ENCODE measurements at places on chromosomes 11 and 22.

- DNase-seq = no peak
Observed at GRCh38 chr11:73939096-73939495, 11.7 kb upstream of the DNAJB13 start.

GRCh38 chr11:107180236-107180635 lies 162.0 kb upstream of the GUCY1A2 start:
- no peak for DNase-seq

DNA sequence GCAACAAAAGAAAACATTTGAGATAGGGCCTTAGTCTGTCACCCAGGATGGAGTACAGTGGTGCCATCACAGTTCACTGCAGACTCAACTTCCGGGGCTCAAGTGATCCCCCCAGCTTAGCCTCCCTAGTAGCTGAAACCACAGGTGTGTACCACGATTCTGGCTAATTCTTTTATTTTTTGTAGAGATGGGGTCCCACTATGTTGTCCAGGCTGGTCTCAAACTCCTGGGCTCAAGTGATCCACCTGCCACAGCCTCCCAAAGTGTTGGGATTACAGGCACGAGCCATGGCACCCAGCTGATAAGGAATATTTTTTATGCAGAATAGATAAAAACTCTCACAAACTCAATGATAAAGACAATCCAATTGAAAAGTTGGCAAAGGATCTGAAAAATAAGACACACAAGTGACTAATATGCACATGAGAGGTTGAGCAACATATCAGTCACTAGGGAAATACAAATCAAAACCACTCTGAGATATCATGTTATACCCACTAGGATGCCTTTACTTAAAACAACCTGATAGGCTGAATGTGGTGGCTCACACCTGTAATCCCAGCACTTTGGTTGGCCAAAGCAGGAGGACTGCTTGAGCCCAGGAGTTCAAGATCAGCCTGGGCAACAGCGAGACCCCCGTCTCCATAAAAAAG lies 33.9 kb upstream of the CLTCL1 start:
- no peak for DNase-seq

- no peak for DNase-seq
Observed at GRCh38 chr11:75279273-75279672, 38.7 kb downstream of the TPBGL start.

GRCh38 chr22:50232481-50233151 lies 12.2 kb downstream of the TUBGCP6 start:
- no peak for DNase-seq

GRCh38 chr11:2837096-2837601 lies 48.4 kb downstream of the CDKN1C start:
- no peak for DNase-seq

- DNase-seq = peak; percentile 14
Observed at GRCh38 chr11:78645226-78646202, 70.8 kb upstream of the NARS2 start.

GRCh38 chr11:75333807-75334140 lies 17.7 kb downstream of the ARRB1 start:
- DNase-seq = no peak

GRCh38 chr22:37340331-37341262 lies 58.3 kb downstream of the CYTH4 start:
- DNase-seq = no peak

GRCh38 chr11:67373648-67374570 lies 511 bp upstream of the CLCF1 start:
- no peak for DNase-seq

- no peak for DNase-seq
Observed at GRCh38 chr11:43833657-43834073, 47.0 kb upstream of the ALKBH3 start.

- no peak for DNase-seq
Observed at GRCh38 chr11:34417202-34417601, 21.5 kb upstream of the CAT start.

GRCh38 chr11:79544361-79544760 lies 103.5 kb upstream of the TENM4 start:
- no peak for DNase-seq

GRCh38 chr11:250740-251299 lies 14.0 kb downstream of the PSMD13 start:
- DNase-seq = peak; percentile 68

- no peak for DNase-seq
Observed at GRCh38 chr22:30309951-30310741, 16.6 kb downstream of the TBC1D10A start.

- DNase-seq = no peak
Observed at GRCh38 chr11:61860054-61860903, 31.1 kb downstream of the FADS3 start.

DNA sequence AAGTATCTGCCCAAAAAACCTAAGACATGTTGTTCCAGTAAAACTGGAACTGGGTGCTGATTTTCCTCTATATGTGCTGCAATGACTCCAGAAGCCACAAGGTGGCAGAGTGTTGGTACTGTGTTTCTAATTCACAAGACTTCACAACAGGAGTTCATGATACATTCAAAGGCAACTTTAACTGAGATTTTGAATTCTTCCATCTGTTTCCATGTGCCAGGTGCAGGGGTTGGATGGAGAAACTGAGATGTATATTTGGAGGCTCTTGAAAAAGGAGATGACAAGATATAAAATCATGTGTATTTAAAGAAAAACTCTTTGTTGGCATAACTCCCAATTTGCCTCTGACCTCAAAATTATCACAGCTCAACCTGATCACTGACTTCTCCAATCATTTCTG lies 1098.6 kb upstream of the CCDC90B start:
- no peak for DNase-seq

GRCh38 chr11:27812341-27812740 lies 112.1 kb upstream of the BDNF start:
- DNase-seq = no peak

- no peak for DNase-seq
Observed at GRCh38 chr11:94469416-94469815, 24.2 kb downstream of the MRE11 start.

GRCh38 chr11:81644239-81644840 lies 1089.3 kb downstream of the FAM181B start:
- DNase-seq = no peak

GRCh38 chr11:113715882-113716625 lies 9.9 kb upstream of the TMPRSS5 start:
- no peak for DNase-seq

- DNase-seq = no peak
Observed at GRCh38 chr11:110433393-110434333, 3.9 kb downstream of the FDX1 start.

DNA sequence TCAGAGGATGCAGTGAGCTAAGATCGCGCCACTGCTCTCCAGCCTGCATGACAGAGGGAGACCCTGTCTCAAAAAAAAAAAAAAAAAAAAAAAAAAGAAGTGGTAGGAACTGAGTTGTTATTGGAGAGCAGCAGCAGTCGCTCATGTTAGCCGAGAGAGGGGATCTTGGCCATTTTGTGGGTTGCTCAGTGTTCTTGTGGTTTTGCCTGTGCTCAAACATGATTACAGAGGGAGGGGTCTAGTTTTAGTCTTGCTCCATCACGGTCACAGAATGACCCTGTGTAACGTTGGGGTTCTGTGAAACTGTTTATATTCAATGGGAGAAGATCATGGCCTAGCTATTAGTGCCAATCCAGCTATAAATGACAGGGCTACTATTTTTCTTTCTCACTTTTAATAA lies 1.9 kb downstream of the DPAGT1 start:
- no peak for DNase-seq

- DNase-seq = no peak
Observed at GRCh38 chr11:1520663-1521267, 34.2 kb upstream of the MOB2 start.

DNA sequence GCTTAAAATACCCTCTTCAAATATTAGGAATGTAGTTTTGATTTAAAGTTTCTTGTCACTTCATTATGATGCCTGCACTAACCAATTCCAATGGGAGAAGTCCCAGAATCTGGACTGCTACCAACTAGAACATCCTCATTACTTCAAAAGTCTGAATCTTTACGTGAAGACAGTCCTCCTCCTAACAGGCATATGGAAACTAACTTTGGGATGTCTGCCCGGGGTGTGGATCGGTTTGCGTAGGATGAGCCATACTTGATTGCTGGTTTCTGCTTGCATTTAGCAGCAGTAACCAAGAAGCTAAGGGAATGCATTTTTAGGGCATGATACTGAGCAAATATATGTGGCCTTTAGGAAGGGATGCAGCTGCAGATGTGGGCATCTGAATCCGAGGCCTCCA lies 177.1 kb downstream of the LRRC4C start:
- no peak for DNase-seq

DNA sequence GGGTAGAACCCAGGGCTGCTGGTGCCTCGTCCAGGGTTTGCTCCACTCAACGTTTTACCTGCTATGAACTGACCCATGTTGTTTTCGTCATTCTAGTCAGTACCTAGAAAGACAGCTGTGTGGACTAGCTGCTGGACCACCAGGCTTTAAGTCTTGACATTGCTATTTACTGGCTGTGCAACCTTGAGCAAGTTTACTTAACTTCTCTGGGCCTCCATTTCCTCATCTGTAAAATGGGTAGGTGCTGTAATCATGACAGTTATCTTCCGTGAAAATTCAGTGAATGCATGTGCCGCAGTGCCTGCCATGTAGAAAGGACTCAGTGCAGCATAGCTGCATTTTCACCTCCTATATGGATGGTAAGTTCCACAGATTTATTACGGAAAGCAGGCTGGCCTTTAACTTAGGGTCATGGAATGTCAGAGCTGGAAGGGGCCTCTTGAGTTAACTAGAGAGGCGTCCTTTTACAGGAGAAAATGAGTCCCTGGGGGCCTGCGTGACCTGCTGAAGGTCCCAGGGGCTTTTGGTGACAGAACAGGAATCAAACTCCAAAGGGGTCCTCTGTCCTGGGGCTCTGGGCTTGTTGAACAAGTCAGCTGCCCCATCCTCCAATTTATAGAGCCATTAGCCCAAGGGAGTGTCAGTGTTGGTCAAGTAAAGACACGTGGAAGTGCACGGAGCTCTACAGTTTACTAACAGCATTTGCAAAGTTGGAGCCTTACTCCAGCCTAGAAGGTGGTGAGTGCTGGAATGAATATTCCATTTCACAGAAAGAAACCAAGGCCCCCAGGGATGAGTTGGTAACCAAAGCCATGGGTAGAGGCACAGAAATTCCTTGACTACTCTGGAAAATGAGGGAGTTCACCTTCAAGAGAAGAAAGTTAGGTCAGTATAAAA lies 12.0 kb upstream of the MALAT1 start:
- no peak for DNase-seq

DNA sequence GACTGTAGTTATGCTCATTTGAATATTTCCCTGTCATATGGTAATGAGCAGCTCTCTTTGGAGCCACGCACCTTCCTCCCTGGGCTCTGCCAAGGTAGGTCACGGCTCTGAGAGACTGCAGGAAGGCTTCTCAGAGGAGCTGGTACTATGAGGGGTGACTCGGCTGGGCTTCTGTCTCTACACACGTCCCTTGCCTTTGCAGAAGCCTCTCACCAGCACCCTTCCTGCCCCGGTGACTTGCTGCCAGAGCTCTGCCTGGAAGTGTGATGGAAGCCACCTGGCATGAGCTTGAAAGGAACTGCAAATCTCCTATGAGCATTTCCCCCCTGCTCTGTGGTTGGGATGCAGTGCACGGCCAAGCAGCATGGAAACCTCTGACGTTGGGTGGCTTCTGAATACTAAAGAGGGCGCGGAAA lies 74.2 kb downstream of the KIRREL3 start:
- DNase-seq = no peak

DNA sequence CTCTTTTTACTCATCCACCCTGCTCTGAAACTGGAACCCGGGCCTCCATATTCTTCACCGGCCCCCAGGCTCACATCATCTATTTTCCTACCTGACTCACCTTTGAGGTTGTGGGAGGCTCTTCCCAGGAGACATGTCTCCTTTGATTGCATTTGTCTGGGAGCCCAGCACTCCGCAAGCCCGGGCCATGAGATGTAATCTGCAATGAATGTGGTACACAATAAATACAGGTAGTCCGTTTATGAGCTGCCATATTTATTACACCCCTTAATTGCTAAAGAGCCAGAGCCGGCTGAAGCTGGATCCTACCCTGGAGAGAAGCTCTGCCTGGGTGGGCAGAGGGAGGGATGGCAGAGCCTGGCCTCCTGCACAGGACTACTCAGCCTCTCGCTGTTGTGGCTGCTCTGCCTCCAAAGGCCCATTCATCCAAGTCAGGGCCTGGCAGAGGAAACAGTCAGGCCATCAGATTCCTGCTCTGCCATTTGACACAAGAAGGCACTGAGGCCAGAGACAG lies 49.5 kb downstream of the TP53I11 start:
- no peak for DNase-seq

DNA sequence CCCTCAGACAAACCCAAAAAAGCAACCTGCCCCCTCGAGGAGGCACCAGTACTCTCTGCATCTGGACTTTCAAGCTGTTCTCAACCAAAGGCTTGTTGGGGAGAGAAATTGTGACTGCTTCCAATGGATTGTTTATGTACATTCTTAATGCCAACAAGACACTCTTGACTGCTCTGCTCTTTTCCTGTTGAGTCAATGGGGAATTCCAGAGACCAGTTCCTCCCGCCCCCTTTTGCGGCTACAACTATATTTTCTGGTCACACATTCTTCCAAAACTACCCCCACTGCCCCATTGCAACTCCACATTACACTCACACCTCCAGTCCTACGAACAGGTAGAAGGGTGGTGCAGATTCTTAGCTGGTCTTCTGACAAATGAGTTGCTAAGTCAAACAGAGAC lies 187.0 kb downstream of the DSCAML1 start:
- DNase-seq = no peak

GRCh38 chr22:31503211-31503964 lies 7.1 kb downstream of the SFI1 start:
- DNase-seq = no peak

- no peak for DNase-seq
Observed at GRCh38 chr11:75505916-75506692, 19.6 kb downstream of the GDPD5 start.

- DNase-seq = no peak
Observed at GRCh38 chr22:47063071-47063509, 300.6 kb downstream of the TBC1D22A start.

DNA sequence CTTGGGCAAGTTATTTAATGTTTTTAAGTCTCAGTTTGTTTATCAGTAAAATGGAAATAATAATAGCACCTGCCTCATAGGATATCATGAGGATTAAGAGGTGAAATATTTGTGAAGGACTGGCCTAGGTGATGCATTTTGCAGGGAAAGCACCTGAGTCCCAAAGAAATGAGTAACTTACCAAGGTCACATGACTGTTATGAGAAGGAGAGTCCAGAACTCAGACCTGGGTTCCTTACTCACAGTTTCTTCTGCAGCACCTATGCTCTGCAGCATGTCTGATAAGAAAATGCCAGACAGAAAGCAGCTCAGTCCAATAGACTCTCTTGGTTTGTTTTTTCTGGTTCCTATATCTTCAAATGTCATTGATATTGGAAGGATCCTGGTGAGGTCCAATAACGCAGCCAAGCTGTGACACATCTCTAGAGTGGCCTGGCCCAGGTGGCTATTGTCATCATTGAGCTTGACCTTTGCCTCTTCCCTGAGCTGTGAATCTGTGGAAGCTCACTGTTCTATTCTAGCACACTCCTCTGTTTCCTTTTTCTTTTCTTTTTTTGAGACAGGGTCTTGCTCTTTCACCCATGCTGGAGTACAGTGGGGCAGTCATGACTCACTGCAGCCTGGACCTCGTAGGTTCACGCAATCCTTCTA lies 174.7 kb upstream of the NAV2 start:
- no peak for DNase-seq

Data from stimulated activated CD8-positive, alpha-beta memory T cell treated with anti-CD3 and anti-CD28 coated beads, Interleukin-4, amount 100 ng/mL, for 1 hour (primary cell).